ENCODE measurements at places on chromosomes 3 and 15. TPM values are rescaled to one million over a fixed set of nuclear protein-coding genes. Genes with fewer than 3 reads are reported as not detected.

CHRFAM7A gene
- not detected for total RNA-seq

DNA sequence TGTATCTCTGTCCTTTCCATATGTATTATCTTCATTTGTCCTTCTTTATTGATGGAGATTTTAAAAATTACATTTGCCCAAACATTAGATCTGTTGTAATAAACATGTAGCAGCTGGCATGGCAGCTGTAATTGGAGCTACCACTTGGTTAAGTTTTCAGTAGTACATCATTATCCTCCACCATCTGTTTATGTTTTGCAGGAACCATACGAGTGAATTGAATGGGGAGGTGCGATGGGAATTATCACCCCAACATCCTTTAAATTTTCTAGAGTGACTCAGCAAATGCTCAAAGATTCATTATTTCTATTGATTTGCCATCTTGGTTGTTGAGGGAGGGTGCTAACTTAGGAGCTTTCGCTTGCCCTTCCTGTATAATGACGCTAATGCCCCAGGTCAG lies 32.6 kb upstream of the NOX5 start:
- no peak for DNase-seq
- no peak overlapping the region for H3K4me3 ChIP-seq
- no peaks in the 10 kb centered on the region for H3K4me1 ChIP-seq
- no peaks in the 10 kb centered on the region for H3K36me3 ChIP-seq
- H3K27me3 ChIP-seq = no peaks in the 10 kb centered on the region

DNA sequence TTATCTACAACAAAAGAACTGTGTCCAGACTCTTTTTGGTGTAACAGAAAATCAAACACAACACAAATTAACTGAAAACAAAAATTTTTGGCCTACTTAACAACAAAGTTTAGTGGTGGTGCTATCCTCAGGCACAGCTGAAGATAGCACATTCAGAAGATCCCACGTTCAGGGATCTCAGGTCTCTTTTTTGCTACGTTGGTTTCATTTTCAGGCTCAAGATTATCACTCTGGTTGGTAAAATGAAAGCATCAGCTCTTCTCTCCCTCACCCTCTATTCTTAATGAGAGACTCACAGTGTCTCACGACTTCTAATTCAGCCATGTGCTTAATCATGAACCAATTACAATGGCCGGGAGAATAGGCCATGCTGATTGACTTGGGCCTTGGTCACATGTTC lies 146.9 kb upstream of the PTPRG start:
- no peak overlapping the region for H3K4me3 ChIP-seq
- DNase-seq = no peak
- H3K27me3 ChIP-seq = no peaks in the 10 kb centered on the region
- no peaks in the 10 kb centered on the region for H3K36me3 ChIP-seq

KLF15 gene
- 0.65 TPM for total RNA-seq

GRCh38 chr15:80992441-80992840 lies 2.8 kb upstream of the MESD start:
- no peaks in the 10 kb centered on the region for H3K36me3 ChIP-seq
- no peak for DNase-seq
- no peak overlapping the region for H3K27ac ChIP-seq
- no peaks in the 10 kb centered on the region for H3K27me3 ChIP-seq

- no peaks in the 10 kb centered on the region for H3K4me1 ChIP-seq
- DNase-seq = no peak
- H3K27me3 ChIP-seq = no peaks in the 10 kb centered on the region
- no peak overlapping the region for H3K4me3 ChIP-seq
- no peaks in the 10 kb centered on the region for H3K36me3 ChIP-seq
- no peak overlapping the region for H3K27ac ChIP-seq
Measured at GRCh38 chr3:130470126-130470525, 46.9 kb upstream of the COL6A6 start.

- no peak for DNase-seq
- no peak overlapping the region for H3K27ac ChIP-seq
- no peak overlapping the region for H3K4me3 ChIP-seq
- no peaks in the 10 kb centered on the region for H3K36me3 ChIP-seq
- H3K27me3 ChIP-seq = no peaks in the 10 kb centered on the region
- H3K4me1 ChIP-seq = no peaks in the 10 kb centered on the region
Measured at GRCh38 chr3:147414390-147415138, 5.4 kb downstream of the ZIC1 start.

DNA sequence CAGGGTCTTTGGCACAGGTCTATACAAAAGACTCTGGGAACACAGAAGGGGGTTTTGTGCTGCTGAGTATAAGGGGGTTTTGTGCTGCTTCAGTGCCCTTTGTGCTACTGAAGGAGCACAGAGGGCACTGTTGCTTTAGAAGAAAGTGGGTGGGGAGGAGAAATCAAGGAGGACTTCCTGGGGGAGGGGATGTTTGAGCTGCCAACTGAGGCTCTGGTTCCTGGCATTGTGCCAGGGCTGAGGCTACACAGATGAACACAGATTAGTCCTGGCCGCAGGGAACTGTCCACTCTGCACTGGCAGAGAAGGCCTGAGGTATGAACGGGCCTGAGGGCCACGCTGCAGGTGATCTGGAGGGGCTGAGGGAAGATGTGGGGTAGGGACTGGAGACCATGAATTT lies 32.2 kb upstream of the SEC13 start:
- no peaks in the 10 kb centered on the region for H3K4me1 ChIP-seq
- no peak overlapping the region for H3K4me3 ChIP-seq
- no peak for DNase-seq
- no peaks in the 10 kb centered on the region for H3K36me3 ChIP-seq
- no peak overlapping the region for H3K27ac ChIP-seq
- peaks cover 94% of the 10 kb centered on the region for H3K27me3 ChIP-seq

DNA sequence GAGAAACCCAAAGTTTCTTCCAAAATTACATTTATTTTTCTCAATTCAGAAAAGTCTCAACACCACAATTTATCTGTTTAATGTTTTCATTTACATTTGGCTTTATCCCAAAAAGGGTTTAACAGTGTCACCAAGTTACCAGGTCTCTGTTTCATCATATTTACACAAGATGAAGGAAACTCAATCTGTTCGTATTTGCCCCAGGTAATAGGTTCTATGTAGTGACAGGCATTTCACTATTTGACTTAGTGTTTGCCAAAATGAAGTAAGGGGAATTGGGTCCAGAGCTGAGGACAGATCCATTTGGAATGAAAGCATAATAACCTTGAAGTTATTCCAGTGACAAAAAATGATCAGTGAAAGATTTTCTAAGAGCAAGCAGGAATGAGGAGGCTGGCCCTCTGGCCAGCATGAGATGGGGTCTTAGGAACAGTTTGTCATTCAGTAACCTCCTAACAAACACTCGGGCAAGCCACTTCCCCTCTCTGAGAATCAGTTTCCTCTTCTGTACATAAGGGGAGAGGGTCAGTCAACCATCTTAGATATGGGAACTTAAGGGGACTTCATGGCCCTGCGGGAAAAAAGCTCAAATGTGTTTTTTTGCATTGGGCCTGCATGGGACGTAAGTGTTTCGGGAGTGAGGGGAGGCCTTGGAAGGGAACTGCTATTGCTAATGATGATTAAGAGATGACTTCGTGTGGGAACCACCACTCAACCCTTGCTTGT lies 31.8 kb downstream of the UMPS start:
- peak; percentile 48 for DNase-seq
- H3K36me3 ChIP-seq = peaks cover 5% of the 10 kb centered on the region
- no peak overlapping the region for H3K4me3 ChIP-seq
- H3K27me3 ChIP-seq = no peaks in the 10 kb centered on the region
- H3K4me1 ChIP-seq = peaks cover 13% of the 10 kb centered on the region

- no peak overlapping the region for H3K4me3 ChIP-seq
- no peak for DNase-seq
- H3K27ac ChIP-seq = no peak overlapping the region
- no peaks in the 10 kb centered on the region for H3K27me3 ChIP-seq
- no peaks in the 10 kb centered on the region for H3K36me3 ChIP-seq
- no peaks in the 10 kb centered on the region for H3K4me1 ChIP-seq
Measured at GRCh38 chr15:29887721-29888120, 65.5 kb upstream of the TJP1 start.

MUC20 gene
- 98.1 TPM for total RNA-seq

GOLGA6B gene
- total RNA-seq = 0.22 TPM

NANOGP8 gene
- total RNA-seq = not detected

DNA sequence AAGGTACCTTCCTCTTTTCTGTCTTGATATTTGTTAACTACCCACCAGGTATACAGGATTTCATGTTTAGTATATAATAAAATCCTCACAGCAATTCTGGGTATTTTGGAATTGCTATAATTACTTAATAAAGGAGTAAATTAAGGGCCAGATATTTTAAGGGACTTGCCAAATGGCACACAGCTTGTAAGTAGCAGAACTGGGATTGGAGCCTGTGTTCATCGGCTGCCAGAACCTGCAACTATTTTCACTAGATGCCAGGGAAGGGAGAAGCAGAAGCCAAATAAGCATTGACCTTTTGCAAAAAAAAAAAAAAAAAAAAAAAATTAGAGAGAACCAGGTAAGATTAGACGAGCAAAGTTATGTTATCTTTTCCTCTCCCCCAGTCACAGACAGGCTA lies 683.3 kb upstream of the CADM2 start:
- H3K27me3 ChIP-seq = no peaks in the 10 kb centered on the region
- H3K27ac ChIP-seq = no peak overlapping the region
- DNase-seq = no peak
- no peaks in the 10 kb centered on the region for H3K4me1 ChIP-seq
- H3K36me3 ChIP-seq = no peaks in the 10 kb centered on the region

DNA sequence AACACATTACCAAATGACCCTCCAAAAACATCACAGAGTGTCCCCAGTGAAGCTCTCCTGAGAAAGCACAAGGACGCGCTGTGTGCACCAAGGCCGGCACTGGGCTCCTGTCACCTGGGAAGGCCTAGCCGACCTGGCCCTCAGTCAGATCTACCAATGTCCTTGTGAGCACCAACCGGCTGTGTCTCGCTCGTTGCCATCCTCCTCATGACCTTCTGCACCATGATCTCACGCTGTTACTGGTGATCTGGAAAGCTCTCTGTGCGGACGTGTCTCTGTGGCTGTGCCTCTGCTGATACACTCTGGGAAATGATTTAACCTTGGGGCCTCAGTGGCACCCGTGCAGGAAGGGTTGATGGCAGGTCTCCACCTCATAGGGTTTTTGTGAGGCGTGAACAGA lies 24.2 kb downstream of the ZXDC start:
- peaks cover 6% of the 10 kb centered on the region for H3K36me3 ChIP-seq
- DNase-seq = no peak
- H3K27ac ChIP-seq = no peak overlapping the region
- no peaks in the 10 kb centered on the region for H3K4me1 ChIP-seq

NEK11 gene
- total RNA-seq = 13.2 TPM

GRCh38 chr15:35301088-35301487 lies 216.0 kb upstream of the NANOGP8 start:
- no peak for DNase-seq
- no peak overlapping the region for H3K27ac ChIP-seq
- H3K27me3 ChIP-seq = no peaks in the 10 kb centered on the region
- no peak overlapping the region for H3K4me3 ChIP-seq

DNA sequence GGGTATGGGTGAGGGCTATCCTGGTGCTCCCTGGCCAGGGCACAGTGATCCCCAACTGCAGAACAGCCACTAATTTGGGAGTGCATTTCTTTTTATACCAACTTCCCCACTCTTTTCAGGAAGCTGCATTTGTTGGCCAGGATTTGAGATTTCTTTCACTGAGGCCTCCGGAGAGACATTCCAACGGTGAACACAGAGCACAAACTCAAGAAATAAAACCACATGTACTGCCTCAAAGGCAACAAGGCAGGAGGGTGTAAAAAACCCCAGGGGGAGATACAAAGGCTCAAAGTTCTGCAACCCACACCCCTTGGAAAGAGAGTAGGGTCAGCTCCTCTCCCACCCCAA lies 65.3 kb downstream of the CPN2 start:
- H3K27me3 ChIP-seq = no peaks in the 10 kb centered on the region
- no peaks in the 10 kb centered on the region for H3K4me1 ChIP-seq
- H3K4me3 ChIP-seq = no peak overlapping the region
- H3K27ac ChIP-seq = no peak overlapping the region
- no peaks in the 10 kb centered on the region for H3K36me3 ChIP-seq

HIGD2B gene
- total RNA-seq = not detected

FILIP1L gene
- total RNA-seq = 16.8 TPM
